Astrocyte of the cerebellum (primary cell): ENCODE measurements at places on chromosomes 2 and 18.

- DNase-seq = no peak
These were observed 62.1 kb downstream of the MEX3C start for GRCh38 chr18:51135364-51135763.

GRCh38 chr2:102664471-102664909 lies 45.1 kb downstream of the SLC9A2 start:
- DNase-seq = no peak

DNA sequence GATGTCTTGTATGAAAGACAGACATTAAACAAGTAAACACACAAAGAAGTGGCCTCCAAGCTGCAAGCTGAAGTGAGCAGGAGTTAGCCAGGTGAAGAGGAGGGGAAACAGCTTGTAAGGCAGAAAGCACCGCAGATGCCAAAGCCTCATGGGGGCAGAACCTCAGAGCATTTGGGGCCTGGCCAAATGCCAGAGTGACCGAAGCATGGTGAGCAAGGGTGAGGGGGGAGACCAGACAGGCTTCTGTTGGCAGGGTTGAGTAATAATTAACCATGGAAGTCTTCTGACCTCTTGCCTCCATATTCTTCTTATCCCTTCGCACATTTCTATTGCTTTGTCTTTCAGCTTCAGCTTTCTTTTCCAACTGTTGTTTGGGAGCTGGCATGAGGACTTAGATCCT lies 5.6 kb downstream of the QPCT start:
- no peak for DNase-seq

DNA sequence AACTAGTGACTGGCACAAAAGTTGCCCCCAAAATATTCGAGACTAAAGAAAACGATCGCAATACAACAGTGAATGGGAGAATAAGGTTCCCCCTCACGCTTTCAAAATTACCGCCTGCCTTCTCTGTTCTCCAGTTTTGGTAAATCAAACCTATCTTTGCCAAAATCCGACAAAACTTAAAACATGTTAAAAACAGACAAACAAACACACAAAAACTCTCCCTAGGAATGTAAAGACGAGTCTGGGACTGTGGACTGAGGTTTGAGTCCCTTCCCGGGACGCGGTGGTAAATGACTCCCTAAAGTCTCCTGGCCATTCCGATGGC lies 435 bp upstream of the IMPACT start:
- DNase-seq = no peak

GRCh38 chr18:50558948-50559751 lies 737 bp upstream of the MAPK4 start:
- no peak for DNase-seq

- no peak for DNase-seq
These were observed 1292.0 kb upstream of the CHAC2 start for GRCh38 chr2:52475590-52475989.

DNA sequence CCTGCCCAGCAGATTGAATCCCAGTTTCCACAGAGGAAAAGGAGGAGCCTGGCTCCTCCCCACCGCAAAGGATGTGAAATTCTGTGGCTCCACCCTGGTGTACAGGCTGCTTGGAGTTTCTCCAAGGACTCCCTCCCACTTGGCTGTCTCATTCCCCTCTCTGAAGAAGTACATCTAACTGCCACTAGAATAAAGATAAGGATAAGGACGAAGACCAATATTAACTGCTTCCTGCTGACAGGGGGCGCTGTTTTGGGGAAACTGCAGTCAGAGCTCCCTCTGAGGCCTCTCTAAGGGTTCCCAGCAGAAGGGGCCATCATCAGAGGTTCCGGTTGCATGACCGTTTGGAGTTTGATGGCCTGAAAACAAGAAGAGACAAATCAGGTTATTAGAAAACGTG lies 790.9 kb downstream of the CPS1 start:
- DNase-seq = no peak

DNA sequence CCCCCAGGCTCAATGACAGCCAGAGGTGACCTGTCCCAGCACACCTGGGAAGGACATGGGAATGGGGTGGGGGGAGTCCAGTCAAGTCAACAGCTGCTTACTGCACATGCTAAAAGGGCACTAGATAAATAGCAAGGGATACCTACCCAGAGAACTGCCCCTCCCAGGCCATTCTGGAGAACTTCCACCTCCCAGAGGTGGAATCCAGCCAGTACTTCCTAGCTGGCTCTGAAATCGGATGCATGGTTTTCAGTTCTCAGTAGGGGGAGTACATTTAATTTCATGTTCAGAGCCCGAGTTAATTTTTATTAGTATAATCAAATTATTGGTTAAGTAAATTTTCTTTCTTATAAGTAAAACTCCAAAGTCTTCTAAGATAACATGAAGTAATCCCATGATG lies 28.9 kb upstream of the ITGA6 start:
- no peak for DNase-seq

- DNase-seq = peak; percentile 81
These were observed 35.6 kb downstream of the GLI2 start for GRCh38 chr2:120771111-120771780.

DNA sequence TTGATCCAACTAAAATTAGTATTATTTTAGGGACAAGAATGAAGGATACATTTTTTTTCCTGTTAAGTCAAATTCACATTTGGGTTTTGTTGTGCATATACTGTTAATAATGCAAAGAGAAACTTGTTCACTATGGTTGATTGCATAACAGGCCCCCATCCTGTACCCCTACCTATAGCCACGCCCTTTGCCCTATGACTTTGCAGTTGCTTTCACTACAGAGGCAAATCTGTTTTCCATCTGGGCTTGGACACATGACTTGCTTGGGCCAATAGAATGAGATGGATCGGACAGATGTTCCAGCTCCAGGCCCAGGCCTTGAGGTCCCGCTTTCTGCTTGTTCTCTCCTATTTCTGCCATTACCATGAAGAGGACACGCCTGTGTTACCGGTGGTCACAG lies 278.5 kb upstream of the HNRNPA3 start:
- no peak for DNase-seq

DNA sequence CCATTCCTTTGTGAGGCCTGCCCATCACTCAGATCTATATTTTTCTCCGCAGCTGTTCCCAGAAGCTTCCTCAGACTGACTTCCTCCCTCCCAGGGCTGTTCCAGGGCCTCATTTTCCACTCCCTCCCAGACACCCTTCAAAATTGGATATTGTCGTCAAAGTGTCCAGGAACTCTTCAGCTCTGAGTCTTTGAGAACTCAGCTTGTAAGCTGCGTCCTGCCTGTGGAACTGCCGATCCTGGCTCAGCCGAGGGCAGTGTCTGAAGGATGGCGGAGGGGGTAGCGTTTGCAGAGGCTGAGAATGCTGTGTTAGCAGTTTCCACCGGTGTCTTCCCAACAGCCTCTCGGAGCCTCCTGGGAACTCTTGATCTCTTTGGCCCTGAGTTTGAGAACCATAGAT lies 27.1 kb downstream of the NCK2 start:
- no peak for DNase-seq

DNA sequence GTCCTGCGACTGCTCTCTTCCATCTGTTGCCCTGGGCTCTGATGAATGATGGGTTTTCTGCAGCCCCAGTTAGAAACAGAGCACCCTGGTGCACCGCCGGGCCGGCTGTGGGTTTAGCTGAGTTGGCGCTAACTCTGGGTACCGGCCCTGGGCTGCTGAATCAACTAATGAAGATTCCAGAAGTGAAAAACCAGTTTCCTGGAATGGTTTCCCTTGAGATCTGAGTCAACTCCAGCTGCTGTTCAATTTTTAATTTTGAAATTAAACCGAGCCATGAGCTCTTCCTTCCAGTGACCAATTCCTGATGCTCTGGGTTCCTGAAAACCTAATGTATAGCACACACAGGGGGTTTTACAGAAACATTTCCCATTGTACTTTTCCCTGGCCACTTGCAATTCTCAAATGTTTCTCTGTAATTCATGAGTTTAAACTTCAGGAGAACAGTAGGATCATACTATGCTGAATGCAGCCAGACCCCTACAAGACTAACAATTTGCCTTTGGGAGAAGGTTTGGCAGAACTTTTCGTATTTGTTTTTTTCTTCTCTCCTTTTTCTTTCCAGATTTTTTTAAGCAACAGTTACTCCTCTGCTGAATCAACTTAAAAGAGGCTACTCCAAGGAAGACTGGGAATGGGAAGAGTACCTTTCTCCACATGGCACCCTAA lies 5.5 kb downstream of the COL6A3 start:
- no peak for DNase-seq

- no peak for DNase-seq
These were observed 13.6 kb downstream of the DHRS9 start for GRCh38 chr2:169082995-169083394.

DNA sequence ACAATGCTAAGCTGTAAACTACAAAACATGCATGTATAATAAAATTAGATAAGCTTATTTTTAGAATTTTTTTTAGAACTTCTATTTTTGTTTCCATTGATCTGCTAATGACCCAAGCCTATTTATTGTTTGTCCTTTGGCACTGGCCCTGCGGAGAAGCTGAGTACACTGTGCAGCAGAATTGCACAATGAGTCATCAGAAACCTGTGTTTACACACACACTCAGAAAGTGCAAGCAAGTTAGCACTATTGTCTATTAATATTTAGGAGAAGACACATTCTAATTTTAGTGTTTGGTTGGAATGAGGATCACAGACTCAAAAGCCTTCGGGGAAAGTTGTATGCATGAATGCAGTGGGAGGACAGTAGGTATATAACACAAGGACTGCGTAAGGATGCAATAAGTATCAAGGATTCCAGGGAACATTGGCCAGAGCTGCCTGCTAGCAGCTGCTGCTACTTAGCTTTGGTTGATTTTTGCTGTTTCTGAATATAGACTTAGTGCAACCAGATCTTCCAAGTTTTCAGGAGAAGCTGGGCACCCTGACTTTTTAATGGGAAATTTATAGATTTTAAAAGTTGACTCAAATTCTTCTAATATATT lies 128.2 kb downstream of the KCNH7 start:
- no peak for DNase-seq

DNA sequence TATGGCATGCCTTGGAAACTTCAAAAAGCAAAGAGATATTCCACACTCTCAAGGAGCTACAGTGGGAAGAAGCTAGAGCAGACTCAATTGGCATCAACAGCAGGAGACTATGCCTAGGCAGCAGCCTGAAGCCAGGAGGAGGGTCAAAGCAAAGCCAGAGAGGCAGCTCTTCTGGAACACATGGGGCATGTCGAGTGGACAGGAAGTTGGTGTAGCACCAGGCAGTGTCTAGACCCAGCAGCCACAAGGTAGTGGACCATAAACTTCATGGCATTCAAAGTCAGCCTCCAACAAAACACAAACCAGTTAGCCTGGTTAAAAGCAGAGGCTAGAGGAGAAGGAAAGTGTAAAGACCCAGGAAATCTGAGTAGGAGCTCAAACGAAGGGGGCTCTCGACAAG lies 311.2 kb upstream of the PKDCC start:
- DNase-seq = no peak

- no peak for DNase-seq
These were observed 472.5 kb upstream of the ZNF804A start for GRCh38 chr2:184125867-184126266.

- DNase-seq = no peak
These were observed 13.3 kb upstream of the RAB17 start for GRCh38 chr2:237603718-237604362.

GRCh38 chr2:151796774-151797173 lies 31.4 kb downstream of the ARL5A start:
- no peak for DNase-seq

DNA sequence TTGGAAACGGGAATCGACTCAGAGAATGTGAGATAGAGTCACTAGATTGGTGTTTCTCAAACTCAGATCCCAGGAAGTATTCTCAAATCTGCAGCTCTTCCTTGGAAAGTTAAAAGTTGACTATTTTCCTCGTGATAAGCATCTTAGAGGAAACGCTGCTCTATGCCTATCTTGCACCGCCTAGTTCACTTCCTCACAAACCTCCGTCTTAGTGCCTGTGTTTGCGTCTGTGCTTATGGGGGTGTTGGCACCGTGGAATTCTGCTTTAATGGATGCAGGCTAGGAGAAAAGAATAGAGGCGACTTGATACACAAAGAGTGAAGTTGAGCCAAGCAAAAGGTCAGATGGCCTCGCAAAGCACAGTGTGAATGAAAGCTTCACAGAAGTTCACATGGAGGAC lies 255.3 kb upstream of the ID2 start:
- DNase-seq = no peak

DNA sequence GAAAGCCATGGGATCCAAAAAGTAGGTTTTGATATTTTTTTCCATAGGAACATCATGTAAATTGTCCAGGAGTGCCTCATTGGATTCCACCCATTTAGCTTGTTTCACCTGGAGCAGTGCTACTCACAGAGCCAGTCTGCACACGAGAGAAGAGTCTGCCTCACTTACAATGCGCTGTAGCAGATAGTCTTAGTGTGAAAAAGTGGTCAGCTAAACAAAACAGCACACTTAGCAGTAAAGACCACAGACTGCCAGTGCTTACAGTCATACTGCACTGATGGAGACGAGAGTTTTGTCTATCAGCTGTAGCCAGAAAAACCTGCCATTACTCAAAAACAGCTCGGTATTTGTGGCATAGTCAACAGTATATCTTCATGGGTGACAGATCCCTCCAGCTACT lies 113.5 kb upstream of the LDLRAD4 start:
- no peak for DNase-seq

DNA sequence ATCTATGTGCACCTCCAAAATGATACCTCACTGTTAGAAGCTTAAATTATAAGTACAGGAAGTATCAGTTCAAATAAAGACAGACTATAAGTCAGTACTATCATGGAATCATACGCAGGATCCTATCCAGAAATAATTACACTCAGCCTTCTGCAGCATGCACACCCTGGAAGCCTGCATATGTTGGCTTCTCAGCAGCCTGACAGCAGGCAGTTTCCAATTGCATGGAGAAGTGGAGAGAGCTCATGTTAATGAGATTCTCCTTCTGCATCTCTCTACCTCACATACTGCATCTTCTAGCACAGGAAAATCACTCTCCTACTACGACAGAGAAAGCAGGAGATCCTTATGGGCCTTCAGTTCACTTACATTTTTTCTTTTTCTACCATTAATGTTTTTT lies 20.5 kb downstream of the NR4A2 start:
- DNase-seq = no peak

GRCh38 chr18:58300867-58301266 lies 256.8 kb downstream of the NEDD4L start:
- no peak for DNase-seq

DNA sequence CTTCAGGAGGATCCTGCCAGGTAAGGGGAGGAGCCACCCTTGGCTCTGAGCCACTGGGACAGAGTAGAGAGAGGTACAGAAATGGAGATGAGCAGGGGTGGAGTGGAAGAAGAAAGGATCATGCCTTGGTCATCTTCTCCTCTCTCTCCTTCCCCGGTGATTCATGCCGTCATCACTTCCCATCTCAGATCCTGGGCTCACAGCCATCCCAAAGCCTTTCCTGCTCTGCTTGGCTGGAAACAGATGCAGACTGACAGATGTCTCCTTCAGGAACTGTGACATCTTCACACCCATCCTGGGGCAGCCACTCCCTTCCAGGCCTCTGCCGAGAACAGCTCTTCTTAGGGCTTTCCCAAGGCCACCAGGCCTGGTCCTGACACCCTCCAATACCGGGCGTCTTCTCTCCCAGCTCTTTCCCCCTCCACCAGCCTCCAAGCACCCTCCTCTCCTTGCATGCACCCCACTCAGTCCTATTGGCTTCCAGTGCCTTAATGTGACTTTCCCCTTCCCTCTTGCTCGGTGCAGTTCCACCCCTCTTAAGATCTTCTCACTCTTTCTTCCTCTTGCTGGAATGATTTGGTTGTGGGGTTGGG lies 58.3 kb upstream of the TNP1 start:
- peak; percentile 5 for DNase-seq
